Activated naive CD4-positive, alpha-beta T cell treated with anti-CD3 and anti-CD28 coated beads, Interleukin-2, amount 50 U/mL, for 16 hours (primary cell): ENCODE measurements at places on chromosomes 2 and 18.

GRCh38 chr2:135948141-135948540, 37.3 kb downstream of the DARS1 start:
- DNase-seq: no peak

DNA sequence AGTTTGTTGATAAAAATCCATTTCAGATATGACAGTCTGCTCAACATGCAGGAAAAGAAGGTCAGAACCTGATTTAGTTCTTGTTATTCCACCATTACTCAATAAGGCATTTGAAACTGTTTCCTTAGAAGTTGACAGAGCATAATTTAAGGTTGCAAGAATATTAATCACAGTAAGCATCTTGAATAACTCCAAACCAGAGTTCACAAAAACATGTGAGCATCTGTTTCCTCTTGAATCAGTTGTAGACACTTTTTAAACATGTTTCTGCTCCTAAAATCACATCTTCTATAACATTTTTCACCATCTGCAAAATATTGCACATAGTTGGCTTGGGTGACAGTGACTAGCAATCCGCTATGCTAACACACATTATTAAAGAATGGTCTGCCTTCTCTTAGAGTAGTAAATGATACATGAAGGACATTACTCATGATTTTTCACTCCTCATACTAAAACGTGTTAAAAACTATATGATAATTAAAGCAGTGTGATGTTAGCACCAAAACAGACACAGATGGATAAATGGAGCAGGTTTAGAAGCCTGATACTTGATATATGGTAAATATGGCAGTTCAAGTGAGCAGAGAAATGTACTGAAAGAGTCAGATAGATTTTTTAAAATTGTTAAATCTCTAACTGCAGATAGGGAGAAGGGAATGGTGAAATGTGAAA, 30.3 kb downstream of the AKAIN1 start:
- no peak for DNase-seq

GRCh38 chr2:123659120-123659519, 366.0 kb upstream of the CNTNAP5 start:
- DNase-seq: no peak

- no peak for DNase-seq
These were observed 17.7 kb downstream of the SH3BP4 start for GRCh38 chr2:234969306-234970098.

DNA sequence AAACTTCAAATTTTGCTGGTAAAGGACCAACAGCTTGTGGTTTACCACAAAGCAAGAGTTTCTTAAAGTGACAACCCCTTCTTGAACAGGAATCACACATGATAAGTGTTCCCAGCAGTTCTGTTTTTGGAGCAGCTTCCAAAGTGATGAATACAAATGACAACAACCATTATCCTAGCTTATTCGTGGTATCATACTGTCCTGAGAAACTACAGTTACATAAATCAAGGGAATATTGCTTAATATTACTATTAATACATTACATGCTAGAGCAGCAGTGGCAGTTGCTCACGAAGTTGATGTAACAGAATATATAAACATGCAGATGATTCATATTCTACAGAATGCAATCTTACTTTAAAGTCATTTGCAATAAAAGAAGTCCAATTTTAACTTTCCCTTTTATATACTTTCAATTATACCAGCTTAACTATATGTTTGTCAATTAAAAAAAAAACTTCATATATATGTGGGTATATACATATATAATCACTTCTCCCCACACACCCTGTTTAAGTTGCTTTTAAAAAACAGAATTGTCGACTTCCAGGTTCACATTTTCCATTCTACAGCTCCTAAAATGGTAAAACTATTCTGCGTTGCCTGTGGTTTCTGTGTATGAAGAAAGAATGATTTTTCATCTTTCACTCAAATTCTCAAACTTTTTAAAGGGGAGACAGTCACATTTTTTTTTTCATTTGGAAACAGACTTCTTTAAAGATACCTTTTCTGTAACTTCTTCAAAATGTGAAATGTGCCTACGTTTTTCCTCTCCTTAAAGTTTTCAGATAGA, 713.6 kb downstream of the TDRD15 start:
- no peak for DNase-seq
